ENCODE measurements at places on chromosomes 11 and 22. TPM values are rescaled to one million over a fixed set of nuclear protein-coding genes. Genes with fewer than 3 reads are reported as not detected.

POU2AF1 gene
- total RNA-seq = not detected

LDHAL6A gene
- not detected for total RNA-seq

BIK gene
- total RNA-seq = not detected

KCNJ1 gene
- 0.06 TPM for total RNA-seq

TMEM135 gene
- 34.1 TPM for total RNA-seq

RASD2 gene
- 0.12 TPM for total RNA-seq

C11orf16 gene
- total RNA-seq = not detected

MYOD1 gene
- not detected for total RNA-seq

KRTAP5-9 gene
- total RNA-seq = not detected

LAYN gene
- 27.1 TPM for total RNA-seq

C1QTNF4 gene
- 0.06 TPM for total RNA-seq

PGM2L1 gene
- total RNA-seq = 7.0 TPM

ACTN3 gene
- total RNA-seq = not detected

OR52I1 gene
- not detected for total RNA-seq

MS4A4E gene
- total RNA-seq = not detected

E2F8 gene
- total RNA-seq = 0.79 TPM

GVQW3 gene
- 2.1 TPM for total RNA-seq

GGTLC2 gene
- total RNA-seq = not detected

SPDYC gene
- total RNA-seq = not detected

ATL3 gene
- total RNA-seq = 222 TPM

UPK2 gene
- total RNA-seq = not detected

DDI1 gene
- total RNA-seq = not detected

C11orf71 gene
- 3.4 TPM for total RNA-seq

EED gene
- 15.3 TPM for total RNA-seq

OR8D1 gene
- not detected for total RNA-seq

RPUSD4 gene
- total RNA-seq = 23.4 TPM

PARVA gene
- 36.1 TPM for total RNA-seq

POU2F3 gene
- not detected for total RNA-seq

CCDC87 gene
- total RNA-seq = 0.44 TPM

ARHGEF17 gene
- 31.4 TPM for total RNA-seq

GAL gene
- total RNA-seq = not detected

LRRC55 gene
- total RNA-seq = not detected

NXPE2 gene
- total RNA-seq = 0.06 TPM

CCDC34 gene
- 4.0 TPM for total RNA-seq

RTN4RL2 gene
- total RNA-seq = not detected

RAG1 gene
- 0.53 TPM for total RNA-seq

TOM1 gene
- total RNA-seq = 33.6 TPM

DGAT2 gene
- total RNA-seq = 0.25 TPM

SMIM35 gene
- total RNA-seq = not detected

DDX10 gene
- total RNA-seq = 16.8 TPM

GGT1 gene
- total RNA-seq = 0.79 TPM

OR52H1 gene
- 0.66 TPM for total RNA-seq

MAPK11 gene
- total RNA-seq = 3.7 TPM

HBG2 gene
- not detected for total RNA-seq

TSKU gene
- 6.3 TPM for total RNA-seq

POU2AF3 gene
- total RNA-seq = not detected

C2CD2L gene
- total RNA-seq = 3.7 TPM

CEND1 gene
- 0.66 TPM for total RNA-seq

PANX1 gene
- 32.8 TPM for total RNA-seq

BEST1 gene
- total RNA-seq = 1.2 TPM

All from aortic smooth muscle cell (primary cell).